ENCODE measurements at places on chromosomes 5 and 9. TPM values are rescaled to one million over a fixed set of nuclear protein-coding genes. Genes with fewer than 3 reads are reported as not detected.

Gene DIPK1B
- 0.31 TPM for total RNA-seq

Gene TPRN
- 10.6 TPM for total RNA-seq

Gene ANKRD31
- total RNA-seq: 0.12 TPM

Gene RNF183
- total RNA-seq: not detected

Gene PCDHB9
- 0.15 TPM for total RNA-seq

Gene GPSM1
- total RNA-seq: 3.4 TPM

GRCh38 chr9:33381231-33381791 lies 21.1 kb downstream of the AQP7 start:
- DNase-seq: no peak

DNA sequence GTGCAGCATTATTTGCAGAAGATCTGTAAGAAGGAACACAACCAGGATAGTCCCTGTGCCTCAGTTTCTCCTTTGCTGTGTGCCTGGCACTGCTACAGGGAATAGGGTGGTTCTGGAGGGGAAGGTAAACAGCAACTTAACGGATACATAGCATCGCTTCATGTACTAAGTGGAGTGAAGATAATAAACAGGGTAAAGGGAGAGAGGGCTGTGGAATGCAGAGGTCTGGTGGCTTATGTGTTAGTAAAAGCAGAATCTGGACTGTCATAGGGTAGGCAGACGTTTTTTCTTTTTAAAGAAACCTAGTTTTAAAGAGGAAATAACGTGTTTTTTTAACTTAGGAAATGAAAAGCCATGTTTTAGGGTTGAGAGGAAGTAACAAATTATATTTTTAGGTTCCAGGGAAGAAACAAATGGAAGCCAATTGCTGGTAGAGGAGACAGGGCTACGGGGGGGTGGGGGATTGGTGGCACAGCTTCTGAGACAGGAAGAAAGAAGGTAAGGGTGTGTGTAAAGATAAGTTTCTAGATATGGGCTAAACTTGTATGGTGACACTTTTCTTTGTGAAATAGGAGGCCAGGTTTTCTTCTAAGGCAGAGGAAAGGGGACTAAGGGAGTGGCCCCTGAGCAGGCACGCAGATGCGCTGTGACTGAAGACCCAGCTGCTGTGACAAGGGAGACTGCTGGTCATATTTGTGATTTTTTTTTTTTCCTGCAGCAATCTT lies 1.3 kb downstream of the GNG10 start:
- DNase-seq: peak; percentile 34

GRCh38 chr9:5450359-5451091 lies at the start of gene CD274:
CD274 (plus strand) TSS chr9:5450542; CDS start chr9:5456114, 5,572 bp downstream.
- DNase-seq: peak; percentile 90

GRCh38 chr9:114823441-114823840 lies 17.6 kb upstream of the TNFSF15 start:
- DNase-seq: no peak

DNA sequence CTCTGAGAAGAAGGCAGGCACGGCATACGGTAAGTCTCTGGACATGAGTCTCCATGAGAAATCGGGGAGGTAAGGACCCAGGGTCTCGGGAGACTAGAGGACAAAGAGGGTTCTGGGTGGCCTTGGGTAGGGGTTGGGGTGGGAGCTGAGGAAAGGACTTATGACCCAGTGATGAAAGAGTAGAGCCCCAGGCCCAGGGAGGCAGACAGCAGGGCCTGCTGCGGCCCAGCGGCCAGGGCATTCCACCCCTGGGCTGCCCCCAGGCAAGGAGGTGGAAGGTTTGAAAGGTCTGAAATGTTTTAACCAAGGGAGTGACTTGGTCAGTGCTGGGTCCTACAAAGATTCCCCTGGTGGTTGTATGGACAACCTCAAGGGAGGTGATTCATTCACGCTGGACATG lies 89.1 kb downstream of the CRB2 start:
- DNase-seq: no peak

GRCh38 chr5:89377767-89378455 lies 494.9 kb upstream of the MEF2C start:
- no peak for DNase-seq

- DNase-seq: no peak
Measured at GRCh38 chr5:78362220-78362619, 1.8 kb downstream of the SCAMP1 start.

- DNase-seq: no peak
Measured at GRCh38 chr5:32277798-32278197, 34.9 kb downstream of the MTMR12 start.

GRCh38 chr5:114319821-114320220 lies 42.0 kb upstream of the KCNN2 start:
- DNase-seq: no peak

- DNase-seq: no peak
Measured at GRCh38 chr5:137167187-137167586, 331.9 kb downstream of the SPOCK1 start.

GRCh38 chr5:138643040-138643791 lies 68.0 kb upstream of the HSPA9 start:
- no peak for DNase-seq

DNA sequence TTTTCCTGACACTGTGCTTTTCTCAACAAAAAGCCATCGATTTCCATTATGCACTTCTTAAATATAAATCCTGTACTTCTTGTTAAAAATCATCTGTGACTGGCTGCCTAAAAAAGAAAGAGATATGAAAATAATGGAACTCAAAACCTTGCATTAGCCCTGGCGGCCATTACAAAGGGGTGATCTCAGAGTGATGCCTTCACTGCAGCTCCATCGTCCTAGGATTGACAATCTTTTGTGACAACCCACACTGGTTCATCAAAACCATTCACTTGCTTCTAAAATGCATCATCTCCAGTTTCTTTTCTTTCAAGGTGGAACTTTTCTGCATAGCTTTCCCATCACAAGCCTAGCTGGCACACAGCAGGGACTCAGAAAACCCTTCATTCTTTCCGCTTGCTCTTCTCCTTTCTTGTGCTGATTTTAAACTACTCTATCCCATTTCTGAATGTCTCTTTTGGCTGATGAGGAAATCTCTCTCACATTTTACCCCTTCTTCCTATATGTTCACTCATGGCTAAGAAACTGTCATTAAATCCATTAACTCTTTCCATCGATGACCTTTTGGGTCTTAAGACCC lies 351.9 kb downstream of the GLIS3 start:
- DNase-seq: no peak

GRCh38 chr5:91189480-91190313 lies 193.4 kb downstream of the ARRDC3 start:
- DNase-seq: no peak

DNA sequence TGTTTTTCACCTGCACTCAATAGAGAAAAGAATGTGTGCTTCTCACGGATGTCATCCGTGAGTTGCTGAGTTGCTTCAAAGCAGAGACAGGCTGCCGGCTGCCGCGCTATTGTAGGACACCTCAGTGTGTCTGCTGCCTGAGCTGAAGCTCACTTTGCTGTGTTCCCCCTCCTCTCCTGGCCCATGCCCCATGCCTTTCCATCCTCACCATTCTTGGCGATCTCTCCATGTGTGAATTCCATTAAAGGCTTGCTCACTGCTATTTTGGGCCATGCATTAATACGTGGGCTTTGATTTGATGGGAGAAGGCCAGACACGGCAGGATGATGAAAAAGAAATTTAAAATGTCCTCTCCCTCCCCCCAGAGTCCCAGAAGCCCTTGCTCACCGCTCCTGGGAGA lies 14.5 kb downstream of the ADAM19 start:
- no peak for DNase-seq

- no peak for DNase-seq
Measured at GRCh38 chr9:7844242-7844641, 44.7 kb upstream of the DMAC1 start.

GRCh38 chr9:112439825-112440224 lies 46.8 kb upstream of the KIAA1958 start:
- DNase-seq: no peak

- peak; percentile 93 for DNase-seq
Measured at GRCh38 chr5:1644810-1645571, 121.2 kb upstream of the LPCAT1 start.

DNA sequence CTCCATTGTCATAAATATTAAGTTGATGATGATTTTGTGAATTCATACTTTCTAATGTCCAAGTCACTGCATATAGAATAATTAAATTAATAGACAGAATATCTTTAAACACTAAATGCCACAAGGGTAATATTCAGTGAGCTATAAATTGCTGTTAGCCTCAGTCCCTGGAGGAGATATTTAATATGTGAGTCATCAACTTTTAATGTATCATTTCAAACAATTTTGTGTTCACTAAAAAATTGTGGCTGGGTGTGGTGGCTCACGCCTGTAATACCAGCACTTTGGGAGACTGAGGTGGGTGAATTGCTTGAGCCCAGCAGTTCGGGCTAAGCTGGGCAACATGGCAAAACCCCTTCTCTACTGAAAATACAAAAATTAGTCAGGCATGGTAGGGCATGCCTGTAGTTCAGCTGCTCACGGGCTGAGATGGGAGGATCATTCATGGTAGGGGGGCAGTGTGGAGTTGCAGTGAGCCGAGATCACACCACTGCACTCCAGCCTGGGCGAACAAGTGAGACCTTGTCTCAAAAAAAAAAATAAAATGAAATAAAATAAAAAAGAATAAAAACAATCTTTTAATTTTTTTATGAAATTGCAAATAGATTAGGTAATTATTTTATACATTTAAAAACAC lies 717.3 kb upstream of the CHD1 start:
- DNase-seq: no peak

DNA sequence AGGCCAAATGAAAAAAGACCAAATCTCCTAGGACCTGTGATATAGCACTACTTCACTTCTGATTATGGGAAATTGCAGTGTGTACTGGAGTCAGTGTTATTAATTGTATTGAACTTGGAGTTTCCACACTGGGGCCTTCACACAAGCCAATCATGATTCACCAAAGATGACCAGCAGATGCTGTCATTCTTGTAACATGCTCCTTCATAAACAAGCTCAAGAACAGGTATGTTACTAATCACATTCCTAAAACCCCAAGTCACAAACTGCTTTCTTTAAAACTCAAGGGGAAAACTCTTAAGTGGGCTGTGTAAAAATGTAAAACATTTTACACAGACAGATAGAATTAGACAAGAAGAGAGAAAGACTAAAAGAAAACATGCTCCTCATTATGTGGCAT lies 5.6 kb downstream of the KLHL3 start:
- DNase-seq: no peak
